GM13976 (cell line): ENCODE measurements at places on chromosomes 7 and 10.

GRCh38 chr10:120982507-120982906 is 131.3 kb downstream of the WDR11 start:
- DNase-seq: no peak

GRCh38 chr10:31647861-31648260 is 280.8 kb downstream of the ARHGAP12 start:
- DNase-seq: no peak

- DNase-seq: no peak
Measured at GRCh38 chr7:2646680-2647571, 15.1 kb downstream of the TTYH3 start.

GRCh38 chr10:60441515-60441914 is 51.8 kb upstream of the ANK3 start:
- no peak for DNase-seq

DNA sequence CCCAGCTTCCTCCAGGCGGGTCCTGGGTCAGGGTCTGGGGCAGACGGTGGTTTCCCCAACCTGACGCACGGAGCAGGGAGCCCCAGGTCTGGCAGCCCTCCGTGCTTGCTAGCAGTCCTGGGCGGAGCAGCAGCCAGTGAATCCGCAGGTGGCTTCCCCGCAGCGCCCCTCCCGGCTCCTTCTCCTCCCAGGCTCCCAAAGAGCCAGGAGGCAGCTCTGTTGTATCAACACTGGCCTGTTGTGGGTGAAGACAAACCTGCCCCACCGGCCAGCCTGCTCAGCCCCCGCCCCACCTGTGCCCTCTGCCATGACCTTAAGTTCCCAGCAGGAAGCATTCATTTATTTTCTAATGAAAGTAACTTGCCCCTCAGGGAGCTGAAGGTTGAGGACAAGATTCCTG is 24.0 kb upstream of the TMEM213 start:
- DNase-seq: no peak
